Stimulated activated CD8-positive, alpha-beta memory T cell treated with anti-CD3 and anti-CD28 coated beads, Interleukin-15, amount 100 ng/mL, for 24 hours (primary cell): ENCODE measurements at places on chromosomes 7 and 10.

GRCh38 chr7:18489624-18490023 lies 5.9 kb upstream of the HDAC9 start:
- DNase-seq, result no peak

DNA sequence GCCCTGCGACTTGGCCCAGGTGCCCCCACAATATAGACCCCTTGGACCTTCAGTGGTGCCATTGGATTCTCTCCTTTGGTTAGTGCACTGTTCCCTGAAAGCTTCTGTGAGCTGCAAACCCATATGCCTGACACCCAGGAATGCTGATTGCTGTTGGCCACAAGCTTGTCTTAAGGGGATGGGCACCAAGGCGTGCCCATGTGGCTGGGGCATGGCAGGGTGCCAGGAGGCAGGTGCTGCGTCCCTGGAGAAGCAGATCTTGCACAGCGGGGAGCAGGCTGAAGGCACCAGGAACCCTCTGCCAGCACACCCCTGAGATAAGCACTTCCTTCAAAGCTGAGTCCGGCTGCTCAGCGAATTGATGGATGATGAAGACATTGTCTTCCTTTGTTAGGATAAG lies 411.8 kb downstream of the SDK1 start:
- DNase-seq, result no peak

GRCh38 chr10:70584909-70585544 lies 17.5 kb downstream of the PRF1 start:
- no peak for DNase-seq

- no peak for DNase-seq
Measured at GRCh38 chr10:117260084-117260483, 19.2 kb downstream of the SLC18A2 start.

DNA sequence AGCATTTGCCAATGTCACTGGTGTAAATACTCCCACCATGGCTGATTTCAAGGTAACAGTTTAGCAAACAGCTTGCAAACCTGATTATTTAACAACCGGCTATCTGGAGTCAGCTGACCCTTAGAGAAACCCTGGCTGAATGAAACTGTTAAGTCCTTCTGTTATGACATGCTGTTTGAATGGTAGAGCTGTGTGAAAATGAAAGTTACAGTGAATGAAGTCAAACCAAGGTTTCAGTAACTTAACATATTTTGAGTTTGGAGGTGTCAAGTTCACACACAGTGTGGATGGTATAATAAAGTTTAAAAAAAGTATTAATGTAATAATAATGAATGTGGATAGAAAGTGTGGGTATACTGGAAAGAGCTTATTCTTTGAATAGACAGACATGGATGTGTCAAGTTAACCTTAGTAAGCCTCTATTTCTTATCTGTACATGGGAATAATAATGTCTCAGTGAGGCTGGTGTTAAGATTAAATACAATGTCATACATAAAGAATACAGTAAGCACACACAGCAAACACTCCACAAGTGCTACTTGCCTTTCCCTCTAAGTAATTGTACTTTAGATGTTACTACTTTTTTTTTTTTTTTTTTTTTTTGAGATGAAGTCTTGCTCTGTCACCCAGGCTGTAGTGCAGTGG lies 150.4 kb downstream of the TAX1BP1 start:
- DNase-seq, result no peak

DNA sequence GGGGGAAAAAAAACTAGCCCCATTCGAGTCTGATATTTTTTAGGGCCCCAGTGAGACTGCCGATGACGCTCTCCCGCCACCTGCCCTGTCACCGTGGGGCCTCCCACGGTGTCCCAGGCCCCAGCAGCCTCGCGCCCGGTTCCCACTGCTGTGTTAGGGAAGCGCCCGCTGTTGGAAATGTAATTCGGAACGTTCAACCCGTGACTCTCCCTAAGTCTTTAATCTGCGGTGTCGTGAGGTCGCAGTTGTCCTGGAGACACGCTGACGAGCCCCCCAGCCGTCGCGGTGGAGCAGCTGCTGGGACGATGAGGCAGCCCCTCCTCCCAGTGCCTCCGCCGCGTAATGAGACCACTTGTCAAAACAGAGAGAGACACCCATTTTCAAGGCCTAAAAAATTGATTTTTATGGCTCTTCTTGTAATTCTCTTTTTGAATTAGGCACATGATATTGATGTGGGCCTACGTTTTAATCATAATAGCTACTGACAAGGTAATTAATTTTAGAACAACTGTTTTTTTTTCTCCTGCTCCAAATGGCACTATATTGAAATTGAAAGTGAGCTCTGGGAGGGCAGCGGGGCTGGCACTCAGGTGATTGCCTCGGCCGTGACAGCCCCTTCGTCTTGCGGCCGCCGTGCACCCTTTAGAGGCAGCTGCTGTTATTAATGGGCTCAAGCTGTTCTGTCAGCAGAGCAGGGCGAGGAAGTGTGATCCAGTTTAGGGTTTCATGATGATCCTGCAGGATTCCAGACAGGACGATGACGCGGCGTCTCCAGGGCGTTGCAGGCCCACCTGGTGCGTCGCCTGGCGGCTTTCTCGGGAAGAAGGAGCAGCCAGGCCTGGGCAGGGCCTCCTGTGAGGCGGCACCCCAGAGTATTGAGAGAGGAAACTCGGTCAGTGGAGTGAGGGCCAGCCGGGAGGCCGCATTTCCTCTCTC lies 63.3 kb downstream of the NKX6-2 start:
- no peak for DNase-seq

DNA sequence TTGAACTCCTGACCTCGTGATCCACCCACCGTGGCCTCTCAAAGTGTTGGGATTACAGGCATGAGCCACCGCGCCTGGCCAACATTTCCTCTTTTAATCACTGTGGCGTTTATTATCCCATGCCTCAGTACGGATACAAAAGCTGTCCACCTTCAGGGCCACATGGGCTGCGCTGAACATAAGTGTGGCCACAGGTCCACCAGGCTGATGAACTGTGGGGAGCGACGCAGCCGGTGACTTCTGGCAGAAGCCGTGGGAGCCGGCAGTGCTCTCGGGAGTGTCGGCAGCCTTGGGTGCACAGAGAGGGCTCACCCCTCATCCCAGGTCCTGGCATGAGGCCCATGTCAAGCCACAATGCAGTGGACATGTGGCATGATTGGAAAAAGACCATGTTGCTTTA lies 223.6 kb downstream of the TNS3 start:
- no peak for DNase-seq

GRCh38 chr7:18003286-18003994 lies 24.2 kb downstream of the PRPS1L1 start:
- no peak for DNase-seq

DNA sequence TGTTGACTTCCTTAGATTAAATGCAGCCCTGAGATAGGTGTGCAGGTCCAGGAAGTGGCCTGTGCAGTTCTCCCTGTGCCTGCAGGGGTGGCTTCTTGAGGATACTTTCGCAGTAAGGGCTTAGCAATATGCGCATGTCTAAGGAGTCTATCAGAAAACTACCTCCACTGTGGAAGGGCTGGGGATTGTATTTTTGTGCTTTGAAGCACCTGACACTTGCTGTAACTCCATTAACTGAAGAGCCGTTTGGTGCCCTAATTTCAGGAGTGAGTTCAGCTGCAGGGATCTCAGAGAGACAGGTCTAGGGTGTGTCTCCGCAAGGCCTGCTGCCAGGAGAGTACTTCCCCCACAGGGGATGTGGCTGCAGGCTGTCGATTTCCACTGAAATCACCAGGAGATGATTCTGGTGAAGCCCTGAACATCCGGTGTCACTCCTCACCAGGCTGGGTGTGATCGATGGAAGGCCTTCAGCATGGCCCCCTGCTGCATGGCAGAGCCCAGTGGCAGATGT lies 35.5 kb downstream of the IKZF1 start:
- no peak for DNase-seq

DNA sequence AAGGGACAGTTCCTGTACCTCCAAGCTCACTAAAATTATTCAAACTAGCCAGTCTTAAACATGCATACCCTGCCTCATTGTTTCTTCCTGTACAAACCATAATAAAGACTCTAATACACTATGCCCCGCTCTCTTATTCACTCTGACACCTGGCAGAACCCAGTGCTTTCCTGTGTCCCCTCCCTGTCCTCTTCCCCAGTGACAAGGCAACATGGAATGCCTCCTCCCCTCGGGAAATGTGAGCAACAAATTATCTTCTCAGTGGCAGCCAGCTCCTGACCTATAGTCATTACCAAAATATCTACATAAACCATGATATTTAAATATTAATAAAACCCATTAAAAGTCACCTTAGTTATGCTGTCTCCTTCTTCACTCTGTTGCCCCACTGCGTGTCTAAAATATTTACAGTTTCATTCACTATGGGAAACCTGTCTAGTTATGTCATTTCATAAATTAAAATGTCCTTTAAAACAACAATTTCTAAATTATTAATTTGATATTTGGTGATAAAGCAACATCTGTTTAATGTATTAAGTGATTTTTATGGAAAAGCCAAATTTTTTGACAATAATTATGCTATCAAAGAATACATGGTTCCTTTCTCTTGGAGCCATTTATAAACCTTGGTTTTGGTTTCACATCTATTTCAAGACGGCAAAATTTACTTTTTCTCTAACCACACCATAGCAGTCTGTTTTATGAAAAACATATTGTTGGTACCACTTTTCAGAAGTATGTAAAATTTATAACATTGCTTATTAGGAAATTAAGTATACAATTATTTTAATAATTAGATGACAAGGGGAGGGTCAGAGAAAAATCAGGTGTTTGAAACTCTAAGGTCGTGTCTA lies 1355.2 kb downstream of the XPNPEP1 start:
- DNase-seq, result no peak

DNA sequence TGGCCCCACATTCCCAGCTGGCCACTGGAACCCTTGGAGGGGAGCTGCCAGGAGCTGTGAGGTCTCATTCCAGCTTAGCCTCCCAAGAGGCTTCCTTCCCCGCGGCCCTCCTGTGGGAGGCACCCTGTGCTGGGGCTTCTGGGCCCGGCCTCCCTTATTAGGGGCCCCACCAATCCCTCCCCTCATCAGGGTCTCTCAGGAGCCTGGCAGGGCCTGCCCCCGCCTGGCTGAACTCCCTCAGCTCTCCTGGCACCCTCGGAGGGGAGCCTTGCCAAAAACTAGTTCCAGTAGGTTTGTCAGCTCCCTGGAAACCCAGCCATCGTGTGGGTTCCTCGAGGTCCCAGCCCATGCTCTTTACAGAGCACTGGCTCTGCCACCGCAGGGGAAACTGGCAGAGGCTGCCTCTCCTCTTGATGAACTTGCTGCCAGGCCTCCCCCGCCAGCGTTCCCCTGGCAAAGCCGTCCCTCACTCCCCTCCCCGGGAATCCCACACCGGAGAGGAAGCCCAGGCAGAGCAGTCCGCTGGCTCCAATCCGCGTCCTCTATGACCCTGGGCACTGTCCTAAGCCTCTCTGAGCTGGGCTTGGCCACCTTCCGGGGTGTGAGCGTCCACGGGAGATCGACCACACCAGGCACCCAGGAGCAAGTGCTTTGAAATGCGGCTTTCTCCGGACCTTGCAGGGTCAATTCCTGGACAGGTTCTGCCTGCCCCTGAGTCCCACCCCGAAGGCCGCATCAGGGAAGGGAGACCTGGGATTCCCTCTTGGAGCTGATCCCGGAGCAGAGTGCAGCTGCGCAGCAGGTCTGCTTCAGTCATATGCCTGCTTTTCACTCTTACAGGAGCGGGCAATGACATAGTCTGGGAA lies 139.8 kb downstream of the ARHGAP22 start:
- no peak for DNase-seq

DNA sequence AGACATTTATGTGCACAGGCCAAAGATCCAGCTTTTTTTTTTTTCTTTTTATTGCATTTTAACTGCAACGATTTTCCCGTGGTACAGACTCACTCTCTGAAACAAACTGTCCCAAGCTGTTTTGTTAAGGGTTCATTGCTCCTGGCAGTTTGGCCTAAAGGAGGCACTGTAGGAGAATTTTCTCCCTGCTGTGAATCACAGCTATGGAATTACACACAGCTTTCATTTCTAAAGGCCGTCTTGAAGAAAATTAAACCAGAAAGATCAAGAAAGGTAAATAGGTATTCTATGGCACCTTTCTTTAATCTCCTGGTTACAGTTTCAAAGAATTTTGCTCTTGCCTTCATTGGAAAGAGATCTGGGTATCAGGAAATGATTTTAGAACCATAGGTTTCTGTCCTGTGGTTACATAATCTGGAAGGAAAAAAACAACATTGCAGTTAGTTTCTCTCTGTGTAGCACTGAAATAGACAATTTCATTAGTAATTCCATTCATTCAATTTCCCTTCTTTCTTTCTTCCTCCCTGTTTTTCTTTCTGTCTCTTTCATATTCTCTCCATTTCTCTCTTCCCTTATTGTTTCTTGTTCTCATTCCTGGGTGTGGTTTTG lies 51.2 kb downstream of the PDK4 start:
- no peak for DNase-seq

DNA sequence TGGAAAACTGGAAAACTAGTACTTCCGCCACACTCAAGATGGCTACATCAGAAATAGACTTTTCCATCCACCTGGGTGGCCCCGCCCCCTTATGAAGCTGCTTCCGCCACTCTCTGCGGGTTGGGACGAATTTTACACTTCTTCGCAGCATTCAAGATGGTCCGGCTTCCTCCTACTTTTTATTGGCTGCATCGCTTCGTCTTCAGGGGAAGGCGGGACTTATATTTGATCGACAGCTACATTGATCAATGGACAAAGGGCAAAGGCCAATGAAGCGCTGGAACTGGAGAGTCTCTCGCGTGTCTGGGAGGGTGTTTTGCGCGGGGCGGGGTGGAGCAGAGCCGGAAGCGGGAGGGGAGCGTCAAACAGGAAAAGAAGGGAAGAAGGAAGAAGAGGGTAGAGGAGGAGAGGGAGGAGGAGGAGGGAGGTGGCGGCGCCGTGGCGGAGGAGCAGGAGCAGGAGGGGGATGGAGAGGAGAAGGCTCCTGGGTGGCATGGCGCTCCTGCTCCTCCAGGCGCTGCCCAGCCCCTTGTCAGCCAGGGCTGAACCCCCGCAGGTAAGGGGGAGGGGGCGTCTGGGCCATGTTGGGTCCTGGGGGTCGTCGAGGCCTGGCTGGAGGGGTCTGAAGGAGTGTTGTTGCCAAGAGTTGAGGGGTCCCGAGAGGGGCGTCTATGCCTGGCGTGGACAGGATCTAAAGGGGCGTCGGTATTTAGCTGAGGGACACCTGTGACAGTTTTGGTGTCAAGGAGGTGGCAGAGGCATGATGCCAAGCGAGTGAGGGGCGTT lies at the start of gene WBP1L:
WBP1L (plus strand) TSS at position 361 of the 786 bp plus-strand sequence; CDS start at position 467, 106 bp downstream.
- DNase-seq, result peak; percentile 69

GRCh38 chr10:33460505-33461294 lies 126.2 kb upstream of the NRP1 start:
- DNase-seq, result no peak

DNA sequence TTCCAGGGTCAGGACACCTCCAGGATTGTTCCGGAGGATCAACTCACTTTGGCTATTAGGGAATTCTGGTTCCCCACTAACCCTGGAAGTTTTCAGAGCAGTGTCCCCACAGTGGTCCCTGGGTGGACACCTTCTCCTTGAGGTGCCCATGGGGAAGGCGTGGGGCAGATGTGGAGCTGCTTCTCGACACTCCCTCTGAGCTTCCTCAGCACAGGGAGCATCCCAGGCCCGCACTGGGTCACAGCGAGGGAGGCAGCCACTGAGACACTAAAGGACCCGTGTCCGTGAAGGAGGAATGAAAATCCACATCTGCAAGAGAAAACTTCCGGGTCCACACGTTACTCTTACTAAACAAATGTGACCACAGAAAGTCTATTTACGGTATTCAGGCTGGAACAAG lies 48.2 kb upstream of the MNX1 start:
- DNase-seq, result no peak

- DNase-seq, result no peak
Measured at GRCh38 chr7:451255-452225, 68.1 kb downstream of the PDGFA start.

- no peak for DNase-seq
Measured at GRCh38 chr10:119786117-119786769, 60.4 kb downstream of the INPP5F start.

GRCh38 chr7:17234030-17234397 lies 64.4 kb upstream of the AHR start:
- no peak for DNase-seq

- no peak for DNase-seq
Measured at GRCh38 chr7:126843336-126843735, 409.4 kb downstream of the GRM8 start.
